ENCODE measurements at places on chromosomes 12 and 14.
A peak's percentile ranks its signal among the peaks of the same experiment; 100 is the strongest.

GRCh38 chr14:66247662-66248193 lies 238.4 kb upstream of the CCDC196 start:
- DNase-seq, result no peak

GRCh38 chr14:63964113-63964512 lies 111.3 kb downstream of the SYNE2 start:
- no peak for DNase-seq

- no peak for DNase-seq
Measured at GRCh38 chr14:60553808-60554207, 44.9 kb downstream of the SIX6 start.

- DNase-seq, result no peak
Measured at GRCh38 chr14:102568115-102568614, 24.3 kb upstream of the RCOR1 start.

DNA sequence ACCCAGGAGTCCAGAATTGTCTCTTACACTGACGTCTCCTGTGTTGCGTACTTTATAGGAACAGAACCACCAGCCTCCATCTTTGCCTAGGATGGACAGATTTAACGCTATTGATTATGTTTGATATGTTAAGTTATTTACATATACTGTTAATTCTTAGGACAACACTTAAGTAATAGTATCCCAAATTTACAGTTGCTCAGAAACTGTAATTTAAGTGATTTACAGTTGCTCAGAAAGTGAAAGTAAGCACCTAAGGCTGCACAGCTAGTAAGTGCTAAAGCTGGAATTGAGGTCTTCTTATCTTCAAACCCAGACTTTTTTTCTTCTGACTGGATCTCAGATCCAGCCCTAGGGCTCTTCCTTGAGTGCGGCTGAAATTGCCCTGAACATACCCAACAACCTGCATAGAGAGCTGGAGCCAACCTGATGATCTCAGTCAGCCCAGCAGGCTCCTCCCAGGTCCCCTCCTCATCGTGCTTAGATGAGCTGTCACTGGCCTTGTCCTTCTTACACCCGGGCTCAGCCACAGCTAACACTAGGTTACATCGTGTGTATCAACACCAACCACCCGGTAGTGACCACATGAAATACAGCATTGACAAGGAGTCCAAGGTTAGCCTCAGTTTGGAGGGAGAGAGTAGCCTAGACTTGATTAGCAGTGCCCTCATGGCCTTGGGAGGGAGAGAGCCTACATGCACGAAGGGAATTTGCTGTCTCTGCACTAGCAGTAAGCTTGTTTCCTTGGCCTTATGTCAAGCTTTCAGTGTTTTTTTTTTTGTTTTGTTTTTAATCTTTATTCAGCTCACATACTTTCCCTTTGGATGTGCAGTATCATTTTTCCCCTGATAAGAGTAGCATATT lies 111.1 kb upstream of the ARHGAP5 start:
- DNase-seq, result no peak

DNA sequence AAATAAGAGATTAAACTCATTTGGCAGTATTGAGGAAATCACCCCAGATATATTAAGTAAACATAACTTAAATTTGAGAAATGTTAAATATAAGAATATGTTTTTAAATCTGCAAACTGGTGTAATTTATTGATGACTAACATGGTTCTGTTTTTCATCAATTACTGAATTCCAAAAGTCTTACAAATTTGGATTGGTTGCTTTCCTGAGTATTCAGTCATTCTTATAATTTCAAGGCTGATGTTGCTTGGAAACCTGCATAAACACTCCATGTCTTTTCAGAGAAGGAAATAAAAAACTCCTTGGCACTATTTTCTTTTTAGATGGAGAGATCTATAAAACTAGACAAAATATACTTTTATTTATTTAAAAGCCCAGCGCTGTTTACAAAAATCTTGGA lies 71.7 kb downstream of the NOVA1 start:
- DNase-seq, result peak; percentile 55
